ENCODE measurements at places on chromosomes 7 and 10.

DNA sequence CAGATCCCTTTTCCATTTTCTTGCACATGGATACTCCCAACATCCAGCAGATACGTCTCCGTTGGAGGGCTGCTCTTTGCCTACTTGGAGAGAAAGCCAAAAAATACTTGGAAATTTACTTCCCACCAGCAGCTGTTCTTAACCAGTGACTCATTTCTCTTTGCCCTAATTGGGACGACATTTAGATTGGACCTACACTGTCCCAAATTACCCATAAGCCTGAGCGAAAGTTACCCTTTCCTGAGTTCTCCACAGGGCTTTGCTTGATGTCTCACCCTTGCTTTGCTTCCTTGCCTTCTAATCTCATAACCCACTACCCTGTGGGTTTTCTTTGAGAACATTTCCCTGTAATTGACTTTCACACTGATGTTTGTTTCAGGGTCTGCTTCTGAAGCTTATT, 48.1 kb downstream of the SAMD8 start:
- no peak for DNase-seq

DNA sequence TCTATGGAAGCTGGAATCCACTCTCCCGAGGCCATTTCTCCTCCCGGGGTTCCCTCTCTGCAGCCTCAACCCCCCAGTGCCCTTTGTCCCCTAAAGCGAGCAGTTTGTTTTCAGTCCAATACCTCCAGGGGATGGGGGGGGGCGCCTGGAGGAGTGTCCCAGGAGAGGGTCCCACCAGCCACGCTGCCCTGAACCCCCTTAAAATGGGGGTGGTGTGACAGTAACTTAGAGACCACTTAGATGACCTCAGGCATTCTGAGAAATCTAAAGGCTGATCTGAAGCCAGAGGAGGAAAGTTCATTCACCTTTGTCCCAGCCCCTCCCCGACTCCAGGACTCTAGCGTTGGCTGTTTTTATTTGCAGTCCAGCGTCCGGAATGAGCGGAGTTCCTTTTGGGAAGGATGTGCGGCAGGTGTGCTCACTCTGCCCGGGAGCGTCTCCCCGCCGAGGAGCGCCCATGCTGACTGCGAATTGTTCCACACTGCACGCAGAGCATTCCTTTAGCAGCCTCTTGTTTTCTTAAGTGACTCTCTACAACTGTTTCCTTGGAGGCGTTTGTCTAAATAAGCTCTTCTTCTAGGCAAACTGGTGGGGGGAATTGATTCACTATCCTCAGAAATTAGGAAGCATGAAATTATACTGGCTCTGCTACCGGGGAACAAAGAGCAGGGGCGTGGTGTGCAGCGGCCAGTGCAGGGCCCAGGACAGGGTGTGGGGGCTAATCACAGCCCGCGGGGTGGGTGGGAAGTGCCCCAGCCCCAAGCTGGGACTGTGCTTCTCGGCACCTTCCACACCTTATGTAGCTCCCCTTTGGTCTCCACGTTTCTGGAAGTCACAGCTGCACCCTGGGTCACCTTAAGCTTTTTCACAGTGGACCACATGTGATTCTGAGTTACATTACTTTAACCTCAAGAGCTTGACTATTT, 46.3 kb downstream of the SYPL1 start:
- no peak for DNase-seq

GRCh38 chr7:16430133-16430532, 8.8 kb upstream of the CRPPA start:
- no peak for DNase-seq

DNA sequence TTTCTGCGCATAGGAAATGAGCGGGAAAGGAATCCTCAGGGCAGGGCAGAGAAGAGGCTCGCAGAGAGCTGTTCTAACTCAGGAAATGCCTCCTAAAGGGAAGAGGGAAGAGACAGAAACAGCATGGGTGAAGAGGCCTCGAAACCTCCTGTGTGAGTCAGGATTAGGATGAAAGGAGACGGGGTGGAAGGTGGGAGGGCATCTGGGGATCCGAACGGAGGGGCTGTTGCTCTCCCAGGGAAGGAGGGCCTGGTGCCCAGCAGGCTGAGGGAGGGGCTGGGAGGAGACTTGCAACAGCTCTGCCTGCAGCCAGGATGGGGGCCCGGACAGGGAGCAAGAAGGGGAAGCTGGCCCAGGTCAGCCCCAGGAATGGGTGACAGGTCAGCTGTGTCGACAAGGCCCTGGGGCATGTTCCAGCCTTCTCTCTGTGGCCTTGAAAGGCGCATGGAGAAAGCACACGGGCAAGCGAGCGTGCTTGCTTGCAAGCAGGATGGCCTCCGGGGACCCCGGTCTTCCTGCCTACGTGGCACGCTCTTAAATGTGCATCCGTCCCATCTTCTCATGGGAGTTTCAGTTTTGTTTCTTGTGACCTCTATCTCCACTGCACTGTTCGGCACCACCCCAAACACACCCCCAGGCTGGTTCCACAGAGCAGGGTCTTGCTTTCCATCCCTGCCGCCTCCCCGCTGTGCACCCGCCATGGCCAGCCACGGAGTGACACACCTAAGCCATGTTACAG, 63.5 kb downstream of the HIPK2 start:
- peak; percentile 67 for DNase-seq

DNA sequence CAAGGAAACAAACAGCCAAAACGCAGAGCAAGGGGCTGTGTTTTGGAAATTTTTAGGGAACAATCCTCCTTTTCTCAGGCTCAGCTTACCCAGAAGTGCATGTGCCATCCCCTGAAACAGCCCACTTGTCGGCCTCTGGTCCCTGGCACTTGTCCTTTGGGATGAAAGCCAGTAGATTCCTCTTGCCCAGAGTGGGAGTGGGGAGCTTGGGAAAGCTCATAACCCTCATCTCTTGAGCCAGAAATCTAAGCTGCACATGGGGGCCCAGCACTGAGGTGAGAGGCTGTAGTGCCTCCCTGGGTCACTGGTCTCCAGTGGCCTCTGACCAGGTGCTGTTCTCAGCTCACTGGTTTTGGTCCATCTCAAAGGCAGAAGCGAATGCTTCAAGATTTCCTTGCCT, 150.3 kb downstream of the RNF216 start:
- DNase-seq = no peak
